ENCODE measurements at places on chromosomes 1 and 21. TPM values are rescaled to one million over a fixed set of nuclear protein-coding genes. Genes with fewer than 3 reads are reported as not detected.

- DNase-seq, result no peak
These were observed 539 bp downstream of the ATP8B2 start for GRCh38 chr1:154325583-154326545.

DNA sequence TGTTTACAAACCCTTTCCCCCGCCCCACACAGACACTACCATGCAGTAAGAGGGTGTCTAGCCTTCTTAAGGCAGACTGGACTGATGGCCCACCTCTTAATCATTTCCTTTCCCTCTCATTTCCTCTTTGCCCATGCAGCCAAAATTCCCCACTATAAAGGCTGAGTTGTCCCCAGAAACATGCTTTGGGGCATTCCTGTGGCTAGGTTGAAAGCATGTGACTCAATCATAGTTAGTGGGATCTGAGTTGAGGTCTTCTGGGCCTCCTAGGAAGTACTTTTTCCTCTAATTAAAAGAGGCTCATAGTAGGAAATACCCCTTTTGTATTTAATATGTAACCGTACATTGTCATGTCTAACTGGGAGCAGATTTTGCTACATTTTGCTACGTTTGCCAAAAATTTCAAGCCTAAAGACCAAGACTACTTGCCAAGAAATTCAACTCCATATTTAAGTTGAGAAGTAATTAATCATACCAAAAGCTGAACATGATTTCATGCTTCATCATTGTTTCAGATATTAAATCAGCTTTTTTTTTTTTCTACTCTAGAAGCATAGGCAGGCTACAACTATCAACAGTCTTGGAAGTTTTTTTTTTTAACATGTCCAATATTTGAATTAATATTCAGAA lies 174.7 kb downstream of the ADGRL4 start:
- no peak for DNase-seq

- DNase-seq, result no peak
These were observed 392.7 kb downstream of the NPHP4 start for GRCh38 chr1:5599541-5599940.

GRCh38 chr1:40059338-40059959 lies 18.9 kb downstream of the CAP1 start:
- no peak for DNase-seq

DNA sequence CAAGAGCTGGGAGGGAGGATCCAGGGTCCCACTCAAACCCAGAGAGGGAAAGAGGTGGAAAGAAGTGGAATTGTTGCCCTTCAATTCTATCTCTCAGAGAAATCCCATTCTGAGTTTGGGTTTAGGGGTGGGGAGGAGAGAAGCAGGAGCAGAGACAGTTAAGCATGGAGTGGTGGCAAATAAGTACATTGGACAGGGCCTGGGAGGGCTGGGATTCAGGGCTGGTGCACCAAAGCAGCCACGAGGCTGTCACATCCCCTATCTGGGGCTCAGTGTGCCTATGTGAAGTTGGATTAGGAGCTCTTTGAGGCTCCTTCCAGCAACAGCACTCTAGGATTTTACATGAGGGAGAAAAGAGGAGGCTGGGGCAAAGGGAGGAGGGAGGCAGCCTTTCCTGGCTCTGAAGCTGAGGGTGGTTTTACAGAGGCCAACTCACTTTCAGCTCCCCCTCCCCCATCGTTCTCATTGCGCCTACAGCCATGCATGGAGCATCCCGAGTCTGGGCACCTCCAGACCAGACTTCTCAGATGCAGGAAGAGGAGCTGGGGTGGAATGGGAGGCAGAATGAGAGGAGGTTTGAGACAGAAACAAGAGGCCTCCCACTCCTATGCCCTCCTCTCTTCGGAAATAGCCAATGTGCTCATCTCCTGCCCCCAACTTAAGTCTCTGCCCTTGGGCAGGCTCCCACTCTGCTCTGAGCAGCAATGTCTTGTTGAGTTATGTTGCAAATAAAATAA lies 3.0 kb upstream of the SYT6 start:
- DNase-seq, result no peak

GRCh38 chr1:58888833-58889232 lies 105.0 kb upstream of the JUN start:
- no peak for DNase-seq

DNA sequence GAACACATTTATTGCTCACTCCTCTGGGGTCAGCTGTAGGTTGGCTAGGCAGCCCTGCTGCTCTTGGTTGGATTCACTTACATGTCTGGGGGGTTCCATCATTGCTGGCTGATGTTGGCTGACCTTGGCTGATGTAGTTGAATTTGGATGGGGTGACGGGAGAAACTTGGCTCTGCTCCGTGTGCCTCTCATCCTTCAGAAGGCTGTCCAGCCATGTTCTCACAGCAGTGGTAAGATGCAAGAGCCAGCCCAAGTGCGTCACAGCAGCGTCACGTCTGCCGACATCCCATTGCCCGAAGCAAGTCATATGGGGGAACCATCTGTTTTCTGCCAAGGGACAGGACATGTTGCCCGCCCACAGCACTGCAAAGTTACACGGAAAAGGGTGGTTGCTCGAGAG lies 613.5 kb downstream of the MATN1 start:
- no peak for DNase-seq

- no peak for DNase-seq
These were observed 5.6 kb upstream of the AKR1A1 start for GRCh38 chr1:45545019-45545493.

Gene CFAP57
- total RNA-seq, result 0.15 TPM

Gene SLFNL1
- not detected for total RNA-seq

Gene BARHL2
- not detected for total RNA-seq

Gene C1orf94
- not detected for total RNA-seq

Gene UBL4B
- total RNA-seq, result not detected

Measured in chondrocyte (in vitro differentiated cells).